ENCODE measurements at places on chromosomes 11 and 22.

GRCh38 chr11:3162410-3163240, 2.5 kb downstream of the OSBPL5 start:
- DNase-seq: no peak

DNA sequence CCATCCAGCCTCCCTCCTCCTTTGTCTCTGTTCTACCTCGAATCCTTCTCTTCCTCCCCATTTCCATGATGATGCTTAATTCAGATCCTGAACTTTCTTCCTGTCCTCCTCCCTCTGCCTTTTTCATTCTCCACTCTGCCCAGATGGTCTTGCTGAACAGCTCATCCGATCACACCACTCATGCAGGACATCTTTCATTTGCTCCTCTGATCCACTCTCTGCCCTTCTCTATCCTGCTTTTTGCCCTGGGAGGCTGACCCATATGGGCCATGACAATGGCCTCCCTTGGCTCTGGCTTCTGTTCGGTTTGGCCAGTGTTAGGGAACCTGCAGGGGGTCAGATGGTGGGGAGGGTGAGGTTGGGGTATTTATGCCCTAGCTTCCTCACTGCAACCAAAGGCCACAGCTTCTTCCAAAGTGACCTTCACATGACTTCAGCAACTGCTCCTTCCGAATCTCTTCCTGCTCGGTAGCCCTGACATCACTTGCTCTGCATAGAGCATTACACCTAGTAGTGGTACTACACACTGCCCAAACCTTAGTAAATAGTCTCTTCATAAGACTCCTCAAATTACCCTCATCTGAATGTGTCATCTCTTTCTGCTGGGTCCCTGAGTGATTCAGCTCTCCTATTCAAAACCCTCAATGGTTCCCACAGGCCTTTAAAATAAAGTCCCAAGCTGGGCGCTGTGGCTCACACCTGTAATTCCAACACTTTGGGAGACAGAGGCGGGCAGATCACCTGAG, 32.7 kb upstream of the MICAL2 start:
- DNase-seq: no peak

DNA sequence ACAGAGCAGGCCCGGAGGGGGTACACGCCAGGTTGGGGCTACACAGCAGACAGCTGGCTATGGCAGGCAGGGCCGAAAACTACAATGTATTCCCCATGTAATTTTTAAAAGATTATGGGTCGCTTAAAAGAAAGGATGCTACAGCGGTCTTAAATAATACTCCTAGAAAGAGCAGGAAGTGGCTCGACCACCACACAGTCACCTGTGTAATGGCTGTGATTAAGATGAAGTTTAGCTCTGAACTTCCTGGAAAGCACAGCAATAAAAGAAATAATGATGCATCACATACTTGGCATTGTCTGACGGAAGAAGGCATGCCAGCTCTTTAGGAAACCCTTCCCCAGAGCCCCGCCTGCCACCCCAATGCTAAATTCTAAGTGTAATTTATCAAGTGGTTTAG, 32.6 kb downstream of the WNT11 start:
- no peak for DNase-seq

DNA sequence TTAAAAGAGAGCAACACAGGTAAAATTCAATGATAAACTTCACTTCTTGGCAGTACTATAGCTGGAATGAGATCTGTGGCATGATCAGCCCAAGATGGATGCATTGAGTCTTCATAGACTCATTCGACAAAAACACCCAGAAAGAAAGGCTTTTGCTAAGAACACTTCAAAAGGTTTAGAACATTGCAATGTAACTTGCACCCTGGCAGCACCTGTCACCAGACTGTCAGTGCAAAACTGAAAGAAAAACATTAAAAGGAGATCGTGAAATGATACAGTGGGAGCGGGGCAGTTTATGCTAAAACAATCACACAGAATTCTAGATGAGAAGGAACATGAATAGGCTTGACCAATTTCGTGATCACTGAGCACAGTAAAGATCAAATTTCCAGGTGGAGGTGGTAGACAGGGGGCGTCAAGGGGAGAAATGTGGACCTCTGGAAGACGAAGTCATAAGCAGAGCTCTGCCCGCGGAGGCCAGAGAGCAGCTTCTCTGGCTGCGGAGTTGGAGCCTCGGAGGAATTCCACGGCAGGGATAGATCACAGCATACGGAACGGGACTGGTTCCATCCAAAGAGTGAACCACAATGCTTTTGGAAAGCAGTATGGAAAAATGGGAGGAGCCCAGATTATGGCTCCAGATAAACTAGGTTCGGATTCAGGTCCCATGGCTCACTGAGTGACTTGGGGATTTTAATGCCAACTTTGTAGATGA, 11.9 kb downstream of the VSIG10L2 start:
- DNase-seq: no peak

GRCh38 chr11:61793083-61793828, 545 bp downstream of the FEN1 start:
- DNase-seq: no peak

- DNase-seq: no peak
Observed at GRCh38 chr11:86608251-86608799, 64.1 kb downstream of the ME3 start.

DNA sequence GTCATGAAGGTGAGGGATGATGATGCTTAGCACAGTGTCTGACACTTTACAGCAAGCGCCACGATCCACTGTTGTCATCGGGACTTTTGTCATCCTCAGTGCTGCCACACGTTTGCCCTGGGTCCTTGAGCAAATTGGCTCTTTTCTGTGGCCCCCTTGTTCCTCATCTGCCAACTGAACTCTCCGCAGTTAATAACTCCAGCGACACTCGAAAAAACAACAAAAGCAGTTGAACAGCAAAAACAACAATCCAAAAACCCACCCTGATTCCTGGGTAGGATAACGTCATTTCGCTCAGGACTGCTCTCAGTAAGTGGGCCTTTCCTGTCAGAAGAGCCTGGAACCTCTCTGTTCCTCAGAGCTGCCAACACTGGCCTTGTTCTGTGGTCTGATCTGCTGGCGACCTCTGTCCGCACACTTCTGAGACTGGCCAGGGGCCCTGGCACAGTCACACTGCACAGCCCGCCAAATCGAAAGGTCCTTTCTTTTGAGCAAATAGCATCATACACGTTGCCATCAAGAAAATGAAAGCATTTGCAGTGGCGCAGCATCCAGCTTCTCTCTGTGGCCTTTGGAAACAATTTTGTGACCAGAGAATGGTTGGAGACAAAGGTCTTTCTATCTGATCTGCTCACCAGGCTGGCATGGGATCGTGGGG, 79.9 kb upstream of the SYT13 start:
- DNase-seq: no peak

GRCh38 chr11:105988197-105988596, 33.8 kb downstream of the MSANTD4 start:
- DNase-seq: no peak

GRCh38 chr11:126578021-126578420, 222.5 kb downstream of the ST3GAL4 start:
- no peak for DNase-seq

DNA sequence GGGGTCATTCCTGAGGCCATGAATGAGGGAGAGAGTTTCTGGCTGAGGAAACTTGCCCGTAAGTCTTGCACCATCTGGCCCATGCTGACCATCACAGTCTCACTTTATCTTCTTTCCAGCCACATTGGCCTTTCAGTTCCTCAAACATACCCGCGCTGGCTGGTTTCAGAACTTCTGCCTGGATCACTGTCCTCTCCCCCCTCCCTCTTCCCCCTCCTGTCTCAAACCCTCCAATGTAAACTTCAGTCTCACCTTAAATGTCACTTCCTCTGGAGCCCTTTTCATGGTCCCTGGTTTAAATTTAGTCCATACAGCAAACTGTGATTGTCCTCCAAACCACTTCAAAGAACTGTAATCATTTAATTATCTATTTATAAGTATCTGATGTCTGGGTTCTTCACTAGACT, 3.7 kb upstream of the TMEM109 start:
- DNase-seq: no peak

DNA sequence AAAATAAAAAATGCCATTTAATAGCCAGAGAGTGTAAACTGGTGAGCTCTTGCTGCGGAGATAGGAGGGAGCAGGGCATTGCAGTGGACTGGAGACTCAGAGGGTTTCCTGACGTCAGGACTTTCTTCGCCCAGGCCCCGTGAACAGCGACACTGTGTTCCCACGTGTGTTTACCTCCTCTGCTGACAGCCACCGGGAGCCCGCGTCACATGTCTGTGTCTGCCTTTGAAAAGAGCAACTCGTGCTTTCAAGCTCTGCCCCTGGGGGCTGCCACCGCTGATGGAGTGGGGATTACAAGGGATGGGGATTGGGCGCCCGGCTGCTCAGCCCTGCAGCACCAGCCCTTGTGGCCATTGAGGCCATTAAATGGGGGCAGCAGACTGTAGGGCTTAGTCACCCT, 3.3 kb downstream of the TANGO2 start:
- DNase-seq: no peak

DNA sequence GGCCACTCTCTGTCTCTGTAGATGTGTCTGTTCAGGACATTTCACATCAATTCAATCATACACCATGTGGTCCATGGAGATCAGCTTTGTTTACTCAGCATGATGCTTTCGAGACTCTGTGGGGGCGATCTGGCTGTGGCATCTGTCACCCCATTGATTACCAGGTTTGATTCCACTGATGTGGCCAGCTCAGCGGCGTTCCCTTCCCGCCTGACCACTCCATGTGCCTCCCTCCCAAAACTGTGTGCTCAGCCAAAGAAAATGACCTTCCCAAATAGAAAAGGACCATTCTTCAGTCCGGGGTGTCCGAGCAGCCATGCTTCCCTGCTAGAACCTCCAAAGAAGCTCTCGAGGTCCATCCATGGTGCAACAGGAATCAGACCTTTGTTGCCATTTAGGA, 89.1 kb downstream of the BRD1 start:
- DNase-seq: no peak

GRCh38 chr22:47219789-47220188, 457.3 kb downstream of the TBC1D22A start:
- no peak for DNase-seq

- no peak for DNase-seq
Observed at GRCh38 chr11:118076754-118077281, at the start of gene TMPRSS4. Gene TMPRSS4, plus strand, starts transcription at chr11:118077078. Its CDS starts 225 bp downstream, at chr11:118077303.

GRCh38 chr11:48029681-48030290, 49.4 kb downstream of the PTPRJ start:
- no peak for DNase-seq

GRCh38 chr11:10108915-10109680, 184.9 kb downstream of the SBF2 start:
- DNase-seq: no peak

- no peak for DNase-seq
Observed at GRCh38 chr11:77431813-77432212, 42.1 kb downstream of the PAK1 start.

GRCh38 chr22:32236970-32237369, 18.2 kb downstream of the SLC5A4 start:
- no peak for DNase-seq

DNA sequence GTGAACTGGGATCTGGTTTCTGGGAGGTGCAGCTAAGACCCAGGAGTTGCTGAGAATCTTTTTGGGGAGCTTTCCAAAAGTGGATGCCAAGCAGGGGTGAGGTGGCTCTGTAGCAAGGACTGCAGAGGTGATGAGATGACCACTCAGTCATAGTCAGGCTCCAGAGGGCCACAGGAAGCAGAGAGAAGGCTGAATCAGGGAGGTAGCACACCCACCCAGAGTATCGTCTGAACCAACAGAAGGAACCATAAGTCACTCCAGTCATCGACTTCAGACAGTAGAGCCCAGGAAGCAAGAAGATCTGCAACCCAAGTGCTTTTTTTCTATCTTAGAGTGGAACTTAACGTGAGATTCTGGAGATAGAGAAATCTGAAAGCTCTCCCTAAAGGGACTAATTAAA, 335.7 kb upstream of the MPPED2 start:
- DNase-seq: no peak

DNA sequence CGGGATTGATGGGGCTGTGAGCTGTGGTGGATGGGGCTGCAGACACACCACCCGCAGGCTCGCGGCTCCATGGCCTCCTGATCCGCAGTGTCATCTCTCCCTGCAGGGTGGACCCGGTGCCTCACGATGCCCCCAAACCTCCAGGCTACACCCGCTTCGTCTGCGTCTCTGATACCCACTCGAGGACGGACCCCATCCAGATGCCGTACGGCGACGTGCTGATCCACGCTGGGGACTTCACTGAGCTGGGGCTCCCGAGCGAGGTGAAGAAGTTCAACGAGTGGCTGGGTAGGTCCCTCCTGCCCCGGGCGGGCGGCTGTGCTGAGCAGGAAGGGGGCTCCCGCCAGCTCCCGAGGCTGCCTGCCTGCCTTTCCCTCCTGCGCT, 23.1 kb downstream of the MPPED1 start:
- no peak for DNase-seq

DNA sequence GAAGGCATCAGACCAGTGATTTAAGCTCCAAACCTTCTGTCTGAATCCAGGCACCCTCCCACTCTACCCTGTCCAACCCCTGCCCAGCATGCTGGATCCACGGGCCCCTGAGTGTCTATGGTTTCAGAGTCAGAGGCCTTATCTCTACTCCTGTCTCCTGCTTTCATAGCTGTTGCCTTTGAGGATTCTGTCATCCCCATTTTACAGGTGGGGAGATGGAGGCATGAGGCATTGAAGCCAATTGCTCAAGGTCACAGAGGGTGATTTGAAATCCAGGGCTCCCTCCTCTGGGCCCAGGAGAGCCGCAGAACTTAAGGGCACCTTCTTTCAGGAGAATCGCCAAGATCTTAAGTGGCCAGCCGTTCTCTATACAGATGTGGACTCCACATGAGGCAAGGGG, 3.1 kb downstream of the KCNJ4 start:
- no peak for DNase-seq

DNA sequence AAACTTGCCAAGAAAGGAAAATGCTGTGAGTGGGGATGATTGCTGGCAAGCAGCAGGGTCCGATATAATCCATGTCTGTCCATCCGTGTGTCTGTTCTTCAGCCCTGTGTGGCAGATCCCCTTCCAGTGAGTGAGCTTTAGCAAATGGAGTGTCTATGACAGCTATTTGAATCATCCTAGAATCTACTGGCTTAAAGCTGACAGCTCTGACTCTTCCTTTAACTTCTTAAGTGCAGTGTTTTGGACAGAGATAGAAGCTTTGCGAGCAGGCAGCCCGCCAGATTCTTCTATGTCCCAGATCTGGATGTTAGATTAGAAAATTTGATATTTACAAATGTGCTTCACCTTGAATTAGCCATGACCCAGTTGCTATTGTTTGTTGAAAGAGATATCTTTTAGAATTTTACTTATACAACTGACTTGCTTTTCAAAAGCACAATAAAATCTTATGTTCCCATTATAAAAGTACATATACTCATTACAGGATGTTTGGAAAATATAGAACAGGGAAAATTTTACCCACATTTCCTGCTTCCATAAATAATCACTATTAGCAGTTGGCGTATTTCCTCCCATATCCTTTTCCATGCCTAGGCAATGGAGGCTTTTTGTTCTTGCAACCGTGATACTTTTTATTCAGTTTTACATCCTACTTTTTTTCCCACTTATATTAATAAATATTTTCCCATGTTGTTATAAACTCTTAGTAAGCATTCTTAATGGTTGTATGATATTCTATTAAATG, 124.5 kb downstream of the COMMD9 start:
- no peak for DNase-seq
